ENCODE measurements at places on chromosomes 4 and X.

GRCh38 chr4:40305328-40306170 is 29.6 kb upstream of the CHRNA9 start:
- no peak for DNase-seq

DNA sequence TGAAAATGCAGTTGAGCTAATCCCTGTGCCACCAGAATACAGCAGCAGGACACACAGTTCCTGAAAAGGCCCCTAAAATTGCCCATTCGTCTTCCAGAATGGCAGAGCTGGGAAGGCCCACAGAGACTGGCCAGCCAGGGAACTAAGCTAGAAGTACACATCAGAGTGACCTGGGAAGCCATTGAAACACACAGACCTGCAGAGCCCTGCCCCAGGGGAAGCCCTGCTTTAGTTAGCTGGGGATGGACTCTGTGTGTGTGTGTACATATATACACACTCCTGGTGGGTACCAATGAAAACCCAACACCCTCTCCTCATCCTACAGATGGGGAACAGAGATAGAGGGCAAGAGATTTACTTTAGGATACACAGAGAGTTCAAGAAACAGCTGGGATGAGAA is 227.7 kb downstream of the HS6ST2 start:
- no peak for DNase-seq

DNA sequence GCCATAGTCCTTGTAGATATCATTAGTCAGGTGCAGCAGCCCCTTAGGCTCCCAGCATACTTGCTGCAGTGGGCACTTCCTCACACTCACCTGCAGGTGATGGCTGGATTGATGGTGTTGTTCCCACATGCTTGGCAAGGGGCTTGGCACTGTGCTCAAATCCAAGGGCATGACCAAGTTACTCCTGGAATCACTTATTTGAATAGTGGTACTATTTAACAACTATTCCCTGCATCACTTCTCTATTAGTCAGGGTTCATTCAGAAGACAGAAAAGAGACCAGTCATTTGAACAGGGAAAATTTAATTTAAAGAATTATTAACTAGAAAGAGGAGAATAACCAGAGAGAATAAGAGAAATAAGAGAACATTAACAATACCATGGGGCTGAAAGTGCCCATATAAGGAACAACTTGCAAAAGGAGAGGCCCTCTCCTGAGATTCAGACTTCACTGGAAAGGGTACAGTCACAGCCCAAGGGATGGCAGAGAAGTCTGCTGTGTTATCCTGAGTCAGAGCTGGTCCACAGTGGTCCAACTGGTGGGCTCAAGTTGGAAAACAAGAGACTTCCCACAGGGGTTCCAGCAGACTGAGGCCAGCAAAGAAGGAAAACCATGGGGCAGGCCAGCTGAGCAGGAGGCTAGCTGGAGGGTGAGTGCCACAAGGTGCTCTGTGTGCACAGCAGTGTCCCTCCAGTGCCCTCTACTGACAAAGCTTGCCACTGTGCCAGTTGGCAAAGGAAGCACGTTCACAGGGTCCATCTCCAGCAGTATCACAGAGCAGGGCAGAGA is 9.8 kb downstream of the SPP1 start:
- no peak for DNase-seq

DNA sequence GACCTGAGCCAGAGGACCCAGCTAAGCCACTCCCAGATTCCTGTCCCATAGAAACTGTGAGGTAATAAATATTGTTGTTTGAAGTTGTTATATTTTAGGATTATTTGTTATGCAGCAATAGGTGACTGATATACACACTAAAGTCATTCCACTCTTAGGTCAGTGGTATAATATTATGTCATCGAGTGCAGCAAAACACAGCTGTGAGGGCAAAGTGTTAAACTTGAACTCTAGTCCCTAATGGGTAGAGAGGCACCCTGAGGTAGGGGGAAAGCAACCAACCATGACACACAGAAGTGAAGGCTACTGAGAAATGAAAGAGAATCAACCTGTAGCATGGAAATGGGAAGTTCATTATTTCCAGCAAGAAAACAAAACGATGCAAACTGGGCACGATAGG is 66.6 kb downstream of the ATXN3L start:
- no peak for DNase-seq

GRCh38 chr4:121164291-121164690 is at the start of gene TNIP3:
TNIP3 (minus strand) TSS chr4:121164321; CDS start chr4:121164125, 196 bp downstream.
- no peak for DNase-seq

DNA sequence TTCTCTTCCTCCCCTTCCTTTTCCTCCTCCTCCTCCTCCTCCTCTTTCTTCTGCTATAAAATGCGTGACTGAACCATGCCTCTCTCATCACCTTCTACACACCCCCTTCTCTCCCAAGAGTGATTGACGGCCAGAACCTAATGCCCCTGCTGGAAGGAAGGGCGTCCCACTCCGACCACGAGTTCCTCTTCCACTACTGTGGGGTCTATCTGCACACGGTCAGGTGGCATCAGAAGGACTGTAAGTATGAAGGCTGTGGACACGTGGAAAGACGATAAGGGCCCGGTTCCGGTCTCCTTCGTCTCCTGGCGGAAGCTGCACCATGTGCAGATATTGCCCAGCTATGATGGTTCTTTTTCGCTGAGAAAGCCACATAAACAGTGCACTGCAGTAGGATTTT is 12.1 kb upstream of the ARSF start:
- no peak for DNase-seq

DNA sequence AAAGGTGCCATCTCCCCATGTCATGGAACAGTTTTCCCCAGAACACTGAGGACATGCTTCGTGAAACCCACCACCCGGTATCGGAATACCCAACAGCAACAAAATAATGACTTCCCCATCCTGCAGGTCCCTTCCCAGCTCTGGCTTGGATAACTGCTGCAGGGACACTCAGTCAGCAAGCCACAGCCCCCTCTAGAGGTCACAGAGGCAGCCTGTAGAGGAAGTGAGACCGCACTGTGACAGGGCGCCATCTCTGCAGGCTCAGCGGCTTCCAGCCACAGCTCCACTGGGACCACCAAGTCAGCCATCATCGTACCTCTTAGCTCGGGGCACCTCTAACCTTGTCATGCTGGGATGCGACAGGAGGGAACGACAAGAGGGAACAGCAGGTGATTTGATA is 315.9 kb downstream of the LDB2 start:
- DNase-seq, result no peak

- no peak for DNase-seq
These were observed 354.1 kb downstream of the CAMK2D start for GRCh38 chr4:113407409-113407808.

DNA sequence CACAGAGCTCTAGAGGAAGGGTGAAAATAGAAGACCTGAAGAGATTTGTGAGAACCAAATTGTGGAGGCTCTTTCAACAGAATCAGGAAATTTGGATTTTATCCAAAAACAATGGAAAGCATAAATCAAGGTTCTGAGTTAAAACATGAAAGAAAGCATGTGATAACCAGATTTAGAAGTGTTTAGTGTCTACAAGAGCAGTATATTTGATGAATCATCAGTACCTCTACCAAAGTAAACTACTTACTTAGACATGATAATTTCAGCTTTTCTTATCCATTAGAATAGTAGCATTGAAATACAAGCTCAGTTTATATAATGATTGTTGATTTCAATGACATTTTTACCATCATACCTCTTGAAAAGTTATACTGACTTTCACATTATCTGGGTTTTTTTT is 25.9 kb upstream of the INTU start:
- no peak for DNase-seq

DNA sequence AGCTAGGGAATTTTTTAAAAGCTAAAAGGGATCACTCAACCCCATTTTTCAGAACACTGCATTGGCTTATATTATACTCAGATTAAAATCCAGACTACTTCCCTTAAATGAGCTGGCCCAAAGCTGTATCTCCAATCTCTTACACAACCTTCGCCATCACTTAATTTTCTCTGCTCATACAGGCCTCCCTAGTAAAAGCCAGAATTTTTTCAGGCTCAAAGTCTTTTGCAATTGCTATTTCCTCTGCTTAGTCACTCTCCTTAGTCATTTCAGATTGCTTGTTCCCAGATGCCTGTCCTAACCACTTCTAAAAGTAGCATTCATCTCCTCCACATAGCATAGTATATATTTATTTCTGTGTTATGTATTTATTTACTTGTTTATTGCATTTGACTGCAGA is 1587.9 kb upstream of the ADGRL3 start:
- no peak for DNase-seq

DNA sequence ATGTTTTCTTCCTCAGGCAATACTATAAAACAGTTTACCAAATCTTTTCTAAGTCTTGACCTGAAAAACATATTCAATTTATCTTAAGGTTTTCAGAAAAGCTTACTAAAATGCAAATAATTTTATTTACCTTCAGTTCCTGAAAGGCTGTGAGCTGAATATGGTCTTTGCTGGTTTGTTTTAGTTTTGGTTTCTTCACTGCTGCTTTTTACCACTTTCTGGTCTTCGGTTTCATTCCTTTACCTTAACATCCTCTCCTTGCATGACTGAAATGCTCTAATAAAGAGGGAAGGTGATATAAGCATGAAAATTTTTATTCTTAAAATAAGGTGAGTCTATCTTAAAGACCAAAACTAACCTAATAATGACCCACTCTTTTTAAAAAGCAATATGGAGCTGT is 97.1 kb upstream of the NRK start:
- no peak for DNase-seq

DNA sequence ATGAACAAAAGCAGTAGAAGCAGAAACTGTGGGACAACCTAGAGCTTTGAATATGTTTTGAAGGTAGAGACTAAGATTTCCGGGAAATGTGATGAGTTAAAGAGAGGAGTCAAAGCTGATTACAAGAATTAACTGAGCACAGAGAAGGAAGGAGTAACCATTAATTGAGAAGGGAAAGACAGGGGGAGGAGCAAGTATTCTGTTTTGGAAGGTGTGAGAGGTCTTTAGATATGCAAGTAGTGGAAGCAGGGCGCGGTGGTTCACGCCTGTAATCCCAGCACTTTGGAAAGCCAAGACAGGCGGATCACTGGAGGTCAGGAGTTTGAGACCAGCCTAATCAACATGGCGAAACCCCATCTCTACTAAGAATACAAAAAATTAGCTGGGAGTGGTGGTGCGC is 171.5 kb downstream of the FSTL5 start:
- no peak for DNase-seq

- no peak for DNase-seq
These were observed 1429.4 kb upstream of the ADGRL3 start for GRCh38 chr4:59770601-59771264.

- no peak for DNase-seq
These were observed 61.0 kb downstream of the RASGEF1B start for GRCh38 chr4:81410680-81411079.

GRCh38 chrX:6849716-6850414 is 297.6 kb upstream of the STS start:
- no peak for DNase-seq

- DNase-seq, result no peak
These were observed 361.3 kb downstream of the OPHN1 start for GRCh38 chrX:68072041-68072440.

DNA sequence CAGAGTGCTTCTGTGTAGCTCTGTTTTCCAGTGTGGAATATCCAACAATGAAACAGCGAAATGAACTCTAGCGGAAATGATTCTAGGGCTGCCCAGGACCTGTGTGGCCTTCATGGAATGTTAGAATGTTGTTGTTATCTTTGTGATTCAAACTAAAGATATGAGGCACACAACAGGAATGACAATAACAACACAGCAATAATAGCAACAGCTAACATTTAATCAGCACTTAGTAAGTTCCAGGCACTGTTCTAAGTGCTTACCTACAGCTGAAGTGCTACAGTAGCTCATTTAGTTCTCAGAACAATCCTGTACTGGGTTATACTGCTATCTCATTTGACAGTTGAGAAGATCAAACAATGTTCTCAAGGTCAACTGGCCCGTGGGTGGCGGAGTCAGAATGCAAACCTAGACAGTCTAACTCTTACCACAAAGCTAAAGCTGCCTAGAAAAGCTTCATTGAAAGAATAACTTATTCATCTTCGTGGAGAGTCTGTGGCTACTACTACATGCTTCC is 63.7 kb downstream of the MAML3 start:
- DNase-seq, result no peak

- DNase-seq, result no peak
These were observed 37.0 kb downstream of the NPY5R start for GRCh38 chr4:163380703-163381102.

DNA sequence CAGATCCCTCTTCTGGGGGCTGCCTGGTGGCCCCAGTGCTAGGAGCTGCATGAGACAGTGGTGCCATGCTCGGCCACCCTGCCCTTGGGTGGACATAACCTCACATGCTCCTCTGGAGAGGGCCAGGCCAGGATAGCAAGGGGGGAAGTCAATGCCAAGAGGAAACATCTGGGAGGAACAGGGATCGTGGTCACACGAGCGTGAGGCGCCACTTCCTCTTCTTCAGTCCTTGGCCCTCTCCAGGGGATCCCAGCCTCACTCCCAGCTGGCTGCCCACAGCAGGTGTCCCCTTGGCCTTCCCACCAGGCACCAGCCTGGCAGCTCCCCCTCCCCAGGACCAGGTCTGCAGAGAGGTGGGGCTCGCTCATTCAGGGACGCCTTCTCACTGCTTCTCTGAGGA is 28.6 kb downstream of the TBC1D14 start:
- DNase-seq, result no peak

- DNase-seq, result no peak
These were observed 86.2 kb downstream of the PPEF1 start for GRCh38 chrX:18793601-18794089.

Measured in stimulated activated CD4-positive, alpha-beta T cell treated with anti-CD3 and anti-CD28 coated beads, Interleukin-15, amount 100 ng/mL, for 1 hour (primary cell).